ENCODE measurements at places on chromosomes 11 and 22. TPM values are rescaled to one million over a fixed set of nuclear protein-coding genes. Genes with fewer than 3 reads are reported as not detected.
A peak's percentile ranks its signal among the peaks of the same experiment; 100 is the strongest.

The OR10D3 gene
- total RNA-seq, result not detected

The MGAT3 gene
- 19.4 TPM for total RNA-seq

The CNGA4 gene
- 12.0 TPM for total RNA-seq

The ROM1 gene
- 3.5 TPM for total RNA-seq

The CCDC89 gene
- 3.1 TPM for total RNA-seq

DNA sequence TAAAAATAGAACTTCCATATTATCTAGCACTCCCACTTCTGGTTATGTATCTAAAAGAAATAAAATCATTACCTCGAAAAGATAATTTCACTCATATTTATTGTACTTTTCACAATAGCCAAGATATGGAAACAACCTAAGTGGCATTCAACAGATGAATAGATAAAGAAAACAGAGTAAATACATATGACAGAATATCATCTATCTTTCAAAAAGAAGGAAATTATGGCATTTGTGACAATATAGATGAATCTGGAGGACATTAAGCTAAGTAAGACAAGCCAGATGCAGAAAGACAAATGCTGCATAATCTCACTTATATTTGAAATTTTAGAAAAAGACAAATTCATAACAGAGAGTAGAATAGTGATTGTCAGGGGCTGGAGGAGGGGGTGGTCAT lies 590.0 kb upstream of the ANO3 start:
- DNase-seq, result no peak

GRCh38 chr11:102843489-102843888 lies at the start of gene MMP3:
MMP3 (minus strand) TSS chr11:102843609; CDS start chr11:102843546, 63 bp downstream.
- no peak for DNase-seq

- peak; percentile 31 for DNase-seq
Measured at GRCh38 chr11:33376331-33377310, 119.4 kb downstream of the HIPK3 start.

DNA sequence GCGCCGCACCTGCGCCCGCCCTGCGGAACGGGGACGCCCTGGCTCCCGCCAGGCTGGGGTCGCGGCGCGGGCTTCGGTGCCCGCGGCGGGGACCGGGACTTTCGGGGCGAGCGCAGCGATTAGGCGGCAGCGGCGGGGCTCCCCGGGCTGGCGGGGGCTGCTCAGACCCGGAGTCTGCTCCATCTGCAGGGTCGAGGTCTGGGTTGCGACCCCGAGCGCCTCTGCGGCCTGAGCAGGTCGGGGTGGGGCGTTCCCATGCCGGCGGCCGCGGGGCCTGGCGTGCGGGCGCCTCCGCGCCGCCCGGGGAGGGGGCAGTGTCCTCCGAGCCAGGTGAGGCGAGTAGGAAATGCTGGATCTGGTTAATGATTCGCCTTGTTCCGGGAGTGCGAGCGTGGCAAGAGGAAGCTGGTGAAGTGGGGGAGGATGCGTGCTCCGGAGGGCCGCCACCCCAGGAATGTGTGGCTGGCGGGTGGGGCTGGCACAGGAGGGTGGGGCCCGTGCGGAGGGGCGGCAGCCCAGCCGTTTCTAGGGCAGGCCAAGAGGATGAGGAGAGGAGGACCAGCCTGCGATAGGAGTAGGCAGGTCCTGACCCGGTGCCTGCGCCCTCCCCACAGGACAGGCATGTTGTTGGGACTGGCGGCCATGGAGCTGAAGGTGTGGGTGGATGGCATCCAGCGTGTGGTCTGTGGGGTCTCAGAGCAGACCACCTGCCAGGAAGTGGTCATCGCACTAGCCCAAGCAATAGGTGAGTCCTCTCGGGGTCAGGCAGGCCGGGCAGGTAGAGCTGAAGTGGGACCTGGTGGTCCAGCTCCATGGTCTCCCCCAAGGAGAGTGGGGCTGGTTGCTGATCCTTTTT lies 606 bp downstream of the RASSF7 start:
- DNase-seq, result peak; percentile 78

GRCh38 chr22:44050766-44051355 lies 26.8 kb downstream of the PARVB start:
- DNase-seq, result no peak

DNA sequence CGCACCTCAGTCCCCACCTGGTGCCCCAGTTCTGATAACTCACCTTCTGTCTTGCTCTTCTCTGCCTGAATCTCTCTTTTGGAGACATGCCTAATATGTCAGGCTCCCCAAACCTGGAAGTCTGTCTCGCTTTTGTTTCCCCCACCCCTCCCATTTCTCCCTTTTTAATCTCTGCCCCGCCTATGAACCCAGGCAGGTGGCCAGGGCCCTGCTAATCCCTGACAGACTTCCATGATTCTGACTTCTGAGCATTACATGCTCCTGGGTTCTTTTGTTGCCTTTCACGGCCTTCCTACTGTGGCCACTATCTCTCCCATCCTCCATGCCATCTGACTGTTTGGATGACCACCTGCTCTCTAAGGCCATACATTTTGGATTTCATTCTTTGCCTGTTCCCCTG lies 1120.9 kb upstream of the CCDC90B start:
- no peak for DNase-seq

- DNase-seq, result no peak
Measured at GRCh38 chr11:68168694-68169093, 44.4 kb downstream of the KMT5B start.

DNA sequence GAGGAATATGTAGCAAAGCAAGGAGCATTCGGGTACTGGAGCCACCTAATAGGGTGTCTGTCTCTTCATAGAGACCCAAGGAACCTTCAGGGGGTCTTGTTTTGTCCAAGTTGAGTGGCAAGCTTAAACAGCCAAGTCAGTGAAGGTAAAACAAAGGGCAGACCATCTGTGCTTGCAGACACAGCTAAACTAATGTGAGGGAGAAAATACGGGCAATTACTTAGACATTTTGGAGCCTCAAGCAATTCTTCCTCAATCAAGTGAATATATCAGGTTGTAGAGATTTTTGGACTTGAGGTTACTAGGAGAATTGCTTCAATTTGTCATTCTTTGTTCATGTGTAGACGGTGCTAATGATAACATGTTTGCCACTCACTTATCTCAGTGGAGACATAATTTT lies 148.2 kb upstream of the ARHGAP20 start:
- no peak for DNase-seq

DNA sequence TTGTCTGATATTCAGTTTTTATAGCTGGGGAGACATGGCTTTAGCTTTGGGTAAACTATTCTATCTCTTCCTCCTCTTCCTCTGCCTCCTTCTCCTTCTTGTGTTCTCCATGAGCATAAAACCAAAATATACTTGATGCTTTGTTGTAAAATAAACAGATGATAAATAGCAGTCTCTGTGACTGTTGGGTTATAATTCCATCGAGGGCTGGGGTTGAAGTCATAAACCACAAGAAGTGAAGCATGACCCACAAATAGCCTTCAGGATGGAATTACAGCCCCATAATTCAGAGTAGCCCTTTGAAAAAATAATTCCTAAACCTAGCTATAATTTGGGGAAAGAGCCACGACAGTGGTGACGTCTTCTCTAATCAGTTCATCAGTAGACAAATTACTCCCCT lies 177.7 kb downstream of the SNX19 start:
- no peak for DNase-seq

DNA sequence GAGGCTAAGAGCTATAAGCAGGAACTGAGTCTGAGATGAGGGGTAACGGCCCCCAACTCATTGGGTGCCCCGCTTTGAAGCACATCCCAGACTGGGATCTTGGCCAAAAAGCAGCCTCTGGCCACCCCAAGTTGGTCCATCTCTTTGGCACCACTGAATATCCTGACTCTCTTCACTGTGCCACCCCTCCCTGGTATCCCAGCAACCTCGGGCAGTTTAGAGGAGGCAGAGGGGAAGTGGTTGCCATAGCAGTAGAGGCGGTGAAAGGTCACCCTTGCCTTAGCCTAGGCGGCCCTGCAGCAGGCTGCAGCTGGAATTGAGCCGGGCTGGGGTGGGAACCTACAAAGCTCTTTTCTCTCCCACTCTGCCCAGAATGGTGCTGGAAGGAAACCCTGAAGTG lies 1.1 kb downstream of the PELI3 start:
- peak; percentile 40 for DNase-seq

GRCh38 chr11:45169310-45170072 lies 23.1 kb downstream of the PRDM11 start:
- no peak for DNase-seq
